ENCODE measurements at places on chromosomes 1 and 21. TPM values are rescaled to one million over a fixed set of nuclear protein-coding genes. Genes with fewer than 3 reads are reported as not detected.

DNA sequence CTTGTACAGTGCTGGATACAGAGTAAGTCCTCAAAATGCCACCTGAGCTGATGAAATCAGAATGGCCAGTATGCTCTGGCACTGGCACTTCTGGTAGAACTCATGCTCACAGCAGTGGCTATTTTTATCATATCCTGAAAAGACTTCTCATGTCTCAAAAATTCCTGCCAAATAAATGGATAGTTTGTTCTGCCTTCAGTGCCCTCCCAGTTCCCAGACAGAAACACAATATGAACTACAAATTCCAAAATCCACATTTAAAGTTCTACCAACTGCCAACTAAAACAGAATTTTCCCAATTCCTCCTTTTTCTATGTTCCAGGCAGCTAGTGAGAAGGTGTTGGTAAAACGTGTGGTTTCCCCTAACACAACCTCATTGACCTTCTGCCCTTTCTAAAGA lies 51.4 kb upstream of the RGS1 start:
- DNase-seq, result no peak

Gene SERINC2
- total RNA-seq, result 45.8 TPM

GRCh38 chr21:45644041-45644906 lies 749 bp downstream of the PCBP3 start:
- no peak for DNase-seq

DNA sequence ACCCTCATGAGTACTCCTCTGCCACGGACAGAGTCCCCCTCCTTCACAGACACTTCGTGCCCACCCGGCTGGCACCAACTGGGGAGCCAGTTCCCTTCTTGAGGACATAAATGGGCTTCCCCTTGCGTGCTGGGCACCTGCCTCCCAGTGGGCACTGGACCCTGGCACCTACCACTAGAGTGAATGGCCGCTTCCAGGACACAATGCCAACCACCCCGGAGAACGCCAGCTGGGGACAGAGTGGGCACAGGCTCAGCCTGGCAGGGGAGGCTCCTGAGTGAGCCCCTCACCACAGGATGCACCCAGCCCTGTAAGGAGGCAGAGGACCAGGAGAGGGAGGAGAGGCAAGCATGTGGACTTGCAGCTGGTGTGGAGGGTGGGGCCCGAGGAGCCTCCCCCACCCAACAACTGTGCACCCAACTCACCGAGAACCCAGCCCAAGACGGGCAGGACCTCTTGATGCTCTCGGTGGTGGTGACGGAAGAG lies 1.0 kb downstream of the ENTREP3 start:
- no peak for DNase-seq

GRCh38 chr1:212108187-212108586 lies 72.6 kb downstream of the DTL start:
- no peak for DNase-seq

DNA sequence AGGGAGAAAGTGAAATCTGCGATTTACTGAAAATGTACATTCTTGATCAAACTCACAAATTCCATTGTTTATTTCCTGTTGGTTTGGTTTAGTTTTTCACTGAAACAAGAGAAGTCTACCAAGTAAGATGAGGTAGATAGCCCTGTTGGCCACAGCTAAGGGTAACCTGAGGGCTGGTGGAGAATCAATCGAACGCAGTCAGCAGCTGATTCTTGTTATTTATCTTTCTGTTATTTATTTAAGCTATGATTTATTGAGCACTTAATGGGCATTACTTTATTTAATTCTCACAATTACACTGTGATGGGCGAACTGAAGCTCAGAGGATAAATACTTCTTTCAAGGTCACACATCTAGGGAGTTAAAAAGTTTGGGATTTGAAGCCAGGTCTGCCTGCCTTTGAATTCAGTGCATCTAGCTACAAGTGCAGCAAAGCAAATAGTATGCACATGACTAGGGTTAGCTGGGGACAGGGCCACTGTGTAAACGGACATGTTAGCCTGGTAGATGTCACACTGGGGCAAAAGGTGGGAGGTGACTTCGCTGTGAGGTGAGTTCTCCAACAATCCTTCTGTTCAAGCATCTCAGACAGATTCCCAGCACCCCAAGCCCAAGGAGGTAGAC lies 106.5 kb upstream of the GADD45A start:
- DNase-seq, result no peak

Gene GPA33
- total RNA-seq, result not detected

DNA sequence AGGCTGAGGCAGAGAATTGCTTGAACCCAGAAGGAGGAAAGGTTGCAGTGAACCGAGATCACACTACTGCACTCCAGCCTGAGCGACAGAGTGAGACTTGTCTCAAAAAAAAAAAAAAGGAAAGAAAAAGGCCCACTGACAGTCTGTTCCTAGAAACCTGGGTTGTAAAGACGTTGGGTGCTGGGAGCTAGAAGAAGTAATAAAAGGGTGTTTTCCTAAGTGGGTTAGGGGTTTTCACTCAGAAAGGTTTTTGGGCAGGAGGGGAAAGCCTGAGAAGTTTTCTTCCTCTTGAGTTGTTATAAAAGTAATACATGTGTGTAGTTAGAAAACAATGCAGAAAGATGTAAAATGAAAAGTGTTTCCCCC lies 25.4 kb downstream of the CELA3A start:
- DNase-seq, result no peak

Measured in epithelial cell of proximal tubule (primary cell).